T-helper 1 cell treated with Interleukin-12 subunit alpha and Interleukin-12 subunit beta and Interleukin-4 antibody, amounts not matched to agents 30 ng/mL and 1 ng/mL, for 36 hours (primary cell): ENCODE measurements at places on chromosomes 6 and 20. TPM values are rescaled to one million over a fixed set of nuclear protein-coding genes. Genes with fewer than 3 reads are reported as not detected.

The KIF25 gene
- total RNA-seq, result not detected in 2 replicates

The ADGRG6 gene
- not detected in 2 replicates for total RNA-seq

The HAO1 gene
- not detected in 2 replicates for total RNA-seq

The TREM2 gene
- total RNA-seq, result not detected in 2 replicates

The BMP5 gene
- total RNA-seq, result not detected in 2 replicates

The SRMS gene
- total RNA-seq, result not detected in 2 replicates

The TSHZ2 gene
- total RNA-seq, result 28.4 and 29.4 TPM in 2 replicates

The EGFL8 gene
- 6.5 and 6.8 TPM in 2 replicates for total RNA-seq

The PLA2G7 gene
- not detected in 2 replicates for total RNA-seq

The GSTA3 gene
- not detected in 2 replicates for total RNA-seq

The HCK gene
- total RNA-seq, result 1.5 and 1.8 TPM in 2 replicates
